ENCODE measurements at places on chromosomes 3 and 15.

DNA sequence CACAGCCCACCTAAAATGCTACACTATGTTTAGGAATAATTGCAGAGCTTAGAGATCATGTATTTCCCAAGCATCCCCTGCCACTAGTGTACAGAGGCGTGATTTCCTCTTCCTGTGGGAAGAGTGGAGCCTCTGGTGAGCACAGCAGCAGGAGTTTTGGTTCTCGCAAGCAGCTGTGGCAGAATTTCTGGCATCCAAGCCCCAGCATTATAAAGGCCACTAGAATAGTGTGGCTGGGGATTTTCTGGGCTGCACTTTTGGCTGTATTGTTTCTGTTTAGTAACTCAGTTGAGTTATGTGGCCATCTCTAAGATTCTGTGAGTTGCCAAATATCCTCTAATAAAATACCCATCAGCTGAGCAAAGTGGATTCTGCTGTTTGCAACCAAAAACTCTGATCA is 64.7 kb downstream of the GPR176 start:
- DNase-seq: no peak

DNA sequence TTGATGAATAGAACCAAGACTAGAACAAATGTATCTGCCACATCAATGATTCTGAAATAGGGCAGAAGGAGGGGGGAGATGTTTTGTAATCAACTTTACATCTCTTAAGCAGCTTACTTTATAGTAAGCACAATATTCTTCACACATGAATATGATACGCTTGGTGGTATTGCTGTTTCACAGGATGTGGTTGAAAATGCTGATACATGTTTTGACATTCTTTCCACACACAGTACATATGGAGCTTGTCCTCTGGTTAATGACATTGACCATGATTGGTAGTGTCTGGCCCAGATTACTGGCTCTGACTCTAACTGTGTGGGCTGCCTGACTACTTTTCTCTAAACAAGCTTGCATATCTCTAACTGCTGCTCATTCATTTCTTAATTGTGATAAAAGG is 168.9 kb downstream of the KLHL25 start:
- no peak for DNase-seq

- no peak for DNase-seq
Observed at GRCh38 chr3:16993227-16993626, 108.5 kb downstream of the PLCL2 start.

- no peak for DNase-seq
Observed at GRCh38 chr3:119778811-119779210, 3.1 kb upstream of the NR1I2 start.

DNA sequence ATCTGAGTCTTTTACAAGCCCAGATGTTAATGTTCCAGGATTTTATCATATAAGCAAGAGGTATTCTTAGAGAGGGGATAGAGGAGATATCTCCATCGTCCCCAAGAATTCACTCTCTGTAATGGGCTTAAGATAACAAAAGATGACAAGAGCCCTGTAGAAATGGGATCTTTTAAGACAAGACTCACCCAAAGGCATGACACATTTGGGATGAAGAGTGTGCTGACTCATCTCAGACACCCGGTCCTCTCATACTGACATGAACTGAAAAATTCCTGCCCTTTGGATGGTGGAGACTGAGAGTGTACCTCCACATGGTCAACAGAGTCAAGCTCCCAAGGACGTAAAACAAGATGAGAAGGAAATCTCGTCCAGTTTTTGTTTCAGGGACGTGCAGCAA is 11.0 kb downstream of the LEKR1 start:
- DNase-seq: no peak

GRCh38 chr15:70765504-70766281 is 2.3 kb upstream of the UACA start:
- no peak for DNase-seq

DNA sequence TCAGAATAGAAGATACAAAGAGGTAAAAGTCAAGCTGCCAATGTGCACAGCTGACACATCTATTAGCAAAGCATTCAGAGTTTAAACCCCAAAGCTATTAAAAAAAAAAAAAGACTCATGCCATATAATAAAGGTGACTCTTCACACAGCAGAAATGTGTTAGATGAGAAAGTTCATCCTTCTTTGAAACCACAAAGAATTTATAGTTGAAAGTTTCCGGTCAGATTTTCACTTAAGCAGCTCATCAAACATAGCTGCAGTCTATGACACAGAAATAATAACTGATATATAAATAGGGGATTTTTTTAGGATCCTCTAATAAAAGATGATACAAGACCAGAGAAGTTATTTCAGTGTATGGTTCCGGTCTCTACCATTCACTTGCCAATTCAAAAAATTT is 76.6 kb downstream of the WWTR1 start:
- no peak for DNase-seq

DNA sequence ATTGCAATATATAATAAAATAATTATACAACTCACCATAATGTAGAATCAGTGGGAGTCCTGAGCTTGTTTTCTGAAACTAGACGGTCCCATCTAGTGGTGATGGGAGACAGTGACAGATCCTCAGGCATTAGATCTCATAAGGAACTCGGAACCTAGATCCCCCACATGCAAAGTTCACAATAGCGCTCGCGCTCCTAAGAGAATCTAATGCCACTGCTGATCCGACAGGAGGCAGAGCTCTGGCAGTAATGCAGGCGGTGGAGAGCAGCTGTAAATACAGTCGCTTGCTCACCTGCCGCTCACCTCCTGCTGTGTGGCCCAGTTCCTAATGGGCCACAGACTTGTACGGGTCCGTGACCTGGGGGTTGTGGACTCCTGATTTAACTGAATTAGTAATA is 87.8 kb downstream of the P3H2 start:
- no peak for DNase-seq

All from T-helper 9 cell (primary cell).